GM03348 (cell line): ENCODE measurements at places on chromosomes 11 and 22.

GRCh38 chr22:37079668-37080171 is 28.2 kb downstream of the KCTD17 start:
- DNase-seq, result no peak

GRCh38 chr11:1522081-1522424 is 35.5 kb upstream of the MOB2 start:
- DNase-seq, result no peak

GRCh38 chr11:47606731-47607130 is 12.5 kb upstream of the C1QTNF4 start:
- no peak for DNase-seq

DNA sequence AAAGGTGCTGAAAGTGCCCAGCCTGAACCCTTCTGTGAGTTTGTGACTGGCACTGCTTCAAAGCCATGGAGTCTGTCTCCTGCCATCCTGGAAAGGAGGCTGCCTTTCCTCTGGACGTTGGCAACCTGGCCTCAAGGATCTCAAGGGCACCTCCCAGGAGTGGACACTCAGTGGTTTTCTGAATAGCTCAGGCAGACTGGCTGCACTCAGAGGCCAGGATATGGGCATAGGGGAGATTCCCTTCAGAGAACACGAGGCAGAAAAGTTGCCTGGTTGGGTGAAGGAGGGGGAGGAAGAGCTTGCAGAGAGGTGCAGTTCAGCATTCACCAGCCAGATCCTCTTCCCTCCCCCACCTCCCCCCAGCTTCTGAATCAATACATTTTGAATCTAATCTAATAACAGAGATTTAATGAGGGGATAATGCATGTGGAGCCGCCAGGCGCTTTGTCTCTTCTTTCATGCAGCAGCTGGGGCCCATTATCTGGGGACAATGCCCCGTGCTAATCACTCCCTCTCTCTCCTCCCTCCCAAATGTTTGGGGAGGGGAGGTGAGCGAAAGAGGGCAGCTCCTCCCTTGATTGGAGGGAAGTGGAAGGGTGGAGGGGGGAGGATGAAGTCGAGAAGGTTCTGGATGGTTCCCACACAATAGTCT is 17.7 kb downstream of the HTR3A start:
- no peak for DNase-seq

GRCh38 chr22:50114221-50115021 is 24.6 kb downstream of the MOV10L1 start:
- DNase-seq, result peak; percentile 86

DNA sequence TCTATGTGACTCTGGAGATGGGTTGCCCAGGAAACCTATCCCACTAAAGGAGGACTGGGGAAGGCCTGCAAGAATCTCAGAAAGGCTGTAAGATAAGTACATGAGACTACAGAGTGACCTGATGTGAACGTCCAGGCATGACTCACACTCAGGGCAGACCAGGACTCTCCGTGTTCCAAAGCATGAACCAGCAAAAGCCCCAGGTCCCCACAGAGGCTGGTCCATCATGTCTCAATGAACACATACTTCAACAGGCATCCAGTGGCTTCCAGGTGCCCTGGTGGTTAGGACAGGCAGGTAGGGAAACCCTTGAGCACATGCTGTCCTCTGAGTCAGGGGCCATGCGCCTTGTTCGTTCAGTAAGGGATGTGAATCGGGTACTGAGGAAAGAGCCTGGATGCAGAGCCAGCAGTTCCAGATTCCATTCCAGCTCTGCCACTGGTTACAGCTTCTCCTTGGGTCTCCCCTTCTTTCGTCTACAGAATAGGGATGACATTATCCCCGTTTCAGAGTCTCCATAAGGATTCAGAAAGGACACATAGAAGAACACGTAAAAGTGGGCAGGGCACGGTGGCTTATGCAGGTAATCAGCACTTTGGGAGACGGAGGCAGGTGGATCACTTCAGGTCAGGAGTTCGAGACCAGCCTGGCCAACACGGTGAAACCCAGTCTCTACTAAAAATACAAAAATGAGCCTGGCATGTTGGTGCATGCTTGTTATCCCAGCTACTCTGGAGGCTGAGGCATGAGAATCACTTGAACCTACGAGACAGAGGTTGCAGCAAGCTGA is 129.0 kb upstream of the TEAD1 start:
- no peak for DNase-seq

DNA sequence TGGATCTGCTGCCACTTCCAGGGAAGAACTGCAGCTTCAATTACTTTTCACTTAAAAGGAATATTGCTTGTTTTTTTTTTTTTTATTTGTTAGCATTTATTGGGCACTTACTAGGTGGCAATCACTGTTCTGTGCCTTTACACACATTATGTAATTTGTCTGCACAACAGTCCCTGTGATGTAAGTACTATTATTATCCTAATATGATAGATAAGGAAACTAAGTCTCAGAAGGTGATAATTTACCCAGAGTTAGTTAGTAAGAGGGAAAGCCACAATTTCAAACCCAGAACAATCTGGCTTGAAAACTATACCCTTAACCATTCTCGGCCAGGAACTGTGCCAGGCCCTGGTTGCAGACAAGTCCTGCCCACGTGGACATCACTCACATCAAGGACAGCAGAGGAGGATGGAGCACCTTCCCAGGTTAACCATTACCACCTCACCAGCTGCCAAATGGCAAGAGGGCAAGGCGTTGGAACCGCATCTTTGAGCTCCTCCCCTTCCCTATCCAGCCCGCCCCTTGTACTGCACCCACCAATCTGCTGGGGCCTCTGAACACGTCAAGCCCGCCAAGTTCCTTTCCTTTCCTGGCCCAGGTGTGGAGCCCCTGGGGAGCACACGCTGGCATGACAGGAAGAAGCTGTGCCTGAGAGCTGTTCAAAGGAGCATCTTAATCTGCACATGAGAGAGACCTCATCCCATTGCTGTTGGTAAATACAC is 78.4 kb downstream of the NAV2 start:
- no peak for DNase-seq
